Cardiac ventricle fibroblast (primary cell): ENCODE measurements at places on chromosomes 5 and 9. TPM values are rescaled to one million over a fixed set of nuclear protein-coding genes. Genes with fewer than 3 reads are reported as not detected.

Gene FGF10
- 0.20 and 0.25 TPM in 2 replicates for total RNA-seq

Gene NR6A1
- total RNA-seq: 0.50 and 2.8 TPM in 2 replicates

Gene PHYKPL
- 12.0 and 15.7 TPM in 2 replicates for total RNA-seq

Gene PCDHB4
- total RNA-seq: 0.64 and 0.75 TPM in 2 replicates

Gene CCL27
- not detected in 2 replicates for total RNA-seq

Gene LIFR
- 24.1 and 25.1 TPM in 2 replicates for total RNA-seq

Gene NR5A1
- total RNA-seq: not detected in 2 replicates

Gene CDH18
- 0.68 and 2.3 TPM in 2 replicates for total RNA-seq

Gene GADD45G
- total RNA-seq: 0.64 and 1.6 TPM in 2 replicates

Gene FOCAD
- 20.0 and 26.1 TPM in 2 replicates for total RNA-seq

Gene PCDHB5
- 1.1 and 2.2 TPM in 2 replicates for total RNA-seq

Gene GSN
- total RNA-seq: 739 and 768 TPM in 2 replicates

Gene PCDHB8
- 0.12 and 1.1 TPM in 2 replicates for total RNA-seq

Gene TRIM7
- total RNA-seq: 0.29 and 0.31 TPM in 2 replicates

Gene NPM1
- 827 and 1,077 TPM in 2 replicates for total RNA-seq

Gene FBP2
- total RNA-seq: not detected in 2 replicates
